ENCODE measurements at places on chromosomes 6 and 20.

DNA sequence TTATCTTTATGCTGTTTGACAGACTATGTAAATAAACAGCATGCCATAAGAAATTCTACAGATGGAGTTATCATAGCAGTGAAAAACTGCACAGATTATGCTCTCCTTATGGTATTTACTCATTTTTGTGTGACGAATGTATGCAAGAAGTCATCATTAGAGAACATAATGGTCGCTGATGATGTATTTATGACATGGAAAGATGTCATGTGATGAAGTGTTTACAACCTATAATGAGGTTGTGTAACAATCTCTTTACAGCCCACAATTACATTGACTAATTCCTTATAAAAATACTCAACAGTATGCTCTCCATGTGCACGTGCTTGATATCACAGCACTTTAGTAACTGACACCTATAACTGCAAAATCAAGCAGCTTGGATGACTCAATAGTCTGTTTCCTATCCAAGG, 192.4 kb downstream of the BMP2 start:
- DNase-seq = no peak

DNA sequence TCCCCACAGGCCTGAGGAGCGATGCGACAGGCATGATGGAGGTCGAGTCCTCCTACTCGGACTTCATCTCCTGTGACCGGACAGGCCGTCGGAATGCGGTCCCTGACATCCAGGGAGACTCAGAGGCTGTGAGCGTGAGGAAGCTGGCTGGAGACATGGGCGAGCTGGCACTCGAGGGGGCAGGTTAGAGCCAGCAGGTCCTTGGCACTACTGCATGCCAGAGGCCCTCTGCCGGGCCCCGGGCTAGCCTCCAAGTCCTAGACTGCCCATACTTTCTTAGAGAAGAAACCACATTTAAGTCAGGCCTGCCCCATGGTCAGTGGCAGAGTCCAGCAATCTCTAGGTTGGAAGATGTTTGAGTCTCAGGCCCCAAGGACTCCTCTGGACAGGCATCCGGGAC, 32.1 kb downstream of the PKIG start:
- no peak for DNase-seq

GRCh38 chr6:29826271-29826670, 1.4 kb upstream of the HLA-G start:
- DNase-seq = no peak

DNA sequence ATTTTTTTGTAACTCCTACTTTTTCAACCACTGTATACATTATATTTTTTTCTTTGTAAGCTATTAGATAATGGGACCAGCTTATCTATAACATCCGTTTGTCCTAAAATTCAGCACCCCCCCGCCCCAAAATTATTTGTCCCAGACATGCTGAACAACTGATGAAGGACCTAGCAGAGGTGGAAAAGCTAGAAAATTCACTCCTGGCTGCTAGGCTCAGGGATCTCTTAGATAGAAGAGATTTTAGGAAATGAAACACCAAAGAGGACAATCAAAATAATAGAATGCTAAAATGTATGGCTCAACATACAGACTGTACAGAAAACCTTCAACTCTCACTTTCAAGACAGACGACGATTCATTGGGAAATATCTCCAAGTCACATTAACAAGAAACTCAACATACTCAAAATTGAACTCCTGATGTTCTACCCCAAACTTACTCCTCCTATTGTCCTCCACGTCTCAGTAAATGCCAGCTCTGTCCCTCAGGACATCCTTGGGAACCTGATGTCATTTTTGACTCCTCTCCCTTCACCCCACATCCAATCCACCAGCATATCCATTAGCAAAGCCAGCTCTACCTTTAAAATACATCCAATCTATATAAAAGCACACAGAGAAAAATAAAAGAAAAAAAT, 4.7 kb downstream of the SOD2 start:
- no peak for DNase-seq

GRCh38 chr6:36724514-36725390, 27.1 kb downstream of the RAB44 start:
- DNase-seq = peak; percentile 38

DNA sequence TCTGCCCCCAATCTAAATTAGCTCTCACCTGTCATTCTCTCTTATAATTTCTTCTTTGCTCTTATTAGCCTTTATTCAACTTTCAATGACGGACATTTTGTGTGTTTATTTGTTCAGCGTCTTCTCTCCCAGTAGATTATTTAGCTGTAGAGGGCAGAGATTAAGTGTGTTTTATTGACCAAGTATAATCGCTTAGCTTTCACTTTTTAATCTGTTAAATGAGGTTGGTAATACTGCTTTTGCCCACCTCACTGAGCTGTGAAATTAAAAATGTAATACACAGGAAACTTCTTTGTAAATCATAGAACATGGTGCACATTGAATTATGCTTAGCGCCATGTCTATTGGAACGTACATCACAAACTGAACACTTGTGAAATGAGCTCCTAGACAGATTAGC, 3.5 kb upstream of the CCN6 start:
- no peak for DNase-seq

- DNase-seq = no peak
Observed at GRCh38 chr6:129753422-129753821, 43.4 kb upstream of the ARHGAP18 start.

GRCh38 chr6:116060572-116061283, at the start of gene FRK:
Gene FRK, minus strand, starts transcription at chr6:116060891. Its CDS starts 580 bp downstream, at chr6:116060311.
- no peak for DNase-seq

GRCh38 chr6:105058316-105058715, 101.4 kb downstream of the LIN28B start:
- DNase-seq = no peak

DNA sequence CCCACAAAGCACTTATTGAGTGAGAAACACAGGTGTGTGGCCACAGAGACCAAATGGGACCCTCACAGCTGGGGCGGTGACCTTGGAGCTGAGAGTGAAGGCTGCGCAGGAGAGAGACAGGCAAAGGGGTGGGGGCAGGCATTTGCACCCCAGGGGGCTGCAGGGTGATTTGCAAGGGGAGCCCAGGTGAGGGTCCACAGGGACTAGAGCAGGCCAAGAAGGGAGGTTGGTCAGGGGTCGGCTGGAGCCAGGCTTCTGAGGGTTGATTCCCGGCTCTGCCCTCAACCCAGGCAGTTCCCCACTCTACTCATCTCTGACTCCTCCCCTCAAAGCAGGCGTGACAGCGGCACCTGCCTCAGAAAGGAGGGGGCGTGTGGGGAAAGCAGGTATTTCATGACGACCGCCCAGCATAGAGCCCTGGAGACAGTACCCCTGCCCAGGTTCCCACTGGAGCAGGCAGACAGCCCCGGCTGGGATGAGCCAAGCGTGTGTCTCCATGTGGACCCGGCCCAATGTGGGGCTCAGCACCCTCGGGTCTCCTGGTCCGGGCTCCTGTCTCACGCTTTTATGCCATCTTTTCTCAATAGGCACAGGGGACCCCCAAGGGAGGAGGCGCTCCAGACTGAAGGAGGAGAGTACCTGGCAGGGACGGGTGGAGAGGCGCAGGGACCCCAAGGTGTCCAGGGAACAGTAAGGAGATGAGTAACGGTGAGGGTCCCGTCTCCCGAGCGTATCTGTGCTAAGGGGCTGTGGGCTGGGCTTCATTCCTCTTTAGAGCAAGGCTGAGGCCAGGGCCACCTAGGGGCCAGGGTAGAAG, 3.1 kb upstream of the MRGBP start:
- no peak for DNase-seq

DNA sequence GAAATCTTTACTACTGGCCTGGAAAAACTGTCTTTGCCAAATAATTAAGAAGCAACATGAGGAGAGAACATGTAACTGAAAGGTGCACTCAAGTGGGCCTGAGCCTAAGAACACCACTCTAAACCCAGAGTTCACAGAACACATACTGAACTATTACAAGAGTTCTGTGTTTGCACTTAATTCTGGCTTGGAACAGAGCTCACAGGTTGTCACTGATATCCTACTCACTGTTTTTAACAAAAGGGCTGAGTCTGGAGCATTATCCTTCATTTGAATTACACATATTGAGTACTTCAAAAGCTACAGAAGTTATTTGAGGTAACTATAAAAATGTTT, 164.7 kb downstream of the OGFRL1 start:
- no peak for DNase-seq

GRCh38 chr6:166625356-166625755, 1.7 kb downstream of the RPS6KA2 start:
- DNase-seq = no peak

GRCh38 chr20:47032933-47033578, 138.4 kb downstream of the EYA2 start:
- no peak for DNase-seq

GRCh38 chr6:3324262-3324942, 65.7 kb downstream of the PSMG4 start:
- DNase-seq = peak; percentile 38

GRCh38 chr6:15369838-15370237, 124.0 kb downstream of the JARID2 start:
- no peak for DNase-seq

DNA sequence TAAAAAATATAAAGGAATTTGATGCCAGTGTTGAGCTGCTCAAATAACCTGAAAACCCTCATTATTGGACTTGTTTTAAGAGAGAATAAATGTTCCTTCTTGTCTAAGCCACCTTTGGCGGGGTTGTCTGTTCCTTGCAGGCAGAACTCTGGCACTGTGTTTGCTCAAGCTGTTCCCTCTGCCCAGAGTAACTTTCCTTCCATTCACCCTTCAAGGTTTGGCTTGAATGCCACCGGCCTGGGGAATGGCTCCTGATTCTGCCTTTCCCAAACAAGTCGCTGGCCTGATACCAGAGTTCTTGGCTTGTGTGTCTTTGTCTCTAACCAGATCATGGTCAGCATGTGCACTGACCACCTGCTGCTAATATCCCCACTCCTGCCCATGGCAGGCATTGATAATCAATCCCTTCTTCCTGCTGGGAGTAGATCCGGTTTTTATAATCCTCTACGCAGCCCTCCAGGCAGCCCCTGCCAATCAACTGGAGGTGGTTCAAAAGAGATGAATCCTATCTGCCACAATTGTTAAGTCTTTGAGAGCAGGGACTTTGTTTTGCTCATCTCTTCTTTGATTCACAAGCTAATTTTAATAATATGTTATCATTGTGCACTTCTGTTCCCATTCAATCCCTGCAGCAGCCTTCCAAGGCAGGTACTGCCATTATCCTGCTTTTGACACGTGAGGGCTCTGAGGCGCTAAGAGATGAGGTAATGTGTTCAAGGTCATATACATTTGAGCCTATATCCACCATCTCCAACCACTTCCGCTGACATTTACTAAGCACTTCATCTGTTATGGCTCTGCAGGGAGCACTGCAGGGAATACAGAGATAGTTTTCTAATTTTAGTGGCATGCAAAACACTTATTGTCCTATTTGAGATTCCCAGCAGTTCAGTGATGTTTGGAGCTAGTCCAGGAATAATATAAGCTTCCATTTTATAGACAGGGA, 3.1 kb upstream of the CCM2L start:
- DNase-seq = no peak
